ENCODE measurements at places on chromosomes 1 and 21.

DNA sequence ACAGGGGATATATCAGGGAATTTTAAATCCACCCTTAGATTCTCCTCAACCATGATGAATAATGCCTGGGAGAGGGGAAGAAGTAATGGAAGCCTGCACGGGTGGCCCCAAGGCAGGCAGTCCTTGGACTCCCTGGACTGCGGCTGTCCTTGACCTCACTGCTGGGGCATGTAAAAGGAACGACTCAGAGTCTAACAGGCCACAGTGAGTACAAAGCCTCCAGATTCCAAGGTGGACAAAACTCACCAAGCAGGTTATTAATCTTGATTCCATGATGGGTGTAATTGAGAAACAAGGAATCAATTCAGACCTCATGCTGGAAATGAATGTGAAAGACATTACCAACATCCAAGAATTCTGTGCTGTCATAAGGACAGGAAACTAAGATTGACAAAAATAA is 13.0 kb upstream of the ARHGAP29 start:
- DNase-seq, result no peak

DNA sequence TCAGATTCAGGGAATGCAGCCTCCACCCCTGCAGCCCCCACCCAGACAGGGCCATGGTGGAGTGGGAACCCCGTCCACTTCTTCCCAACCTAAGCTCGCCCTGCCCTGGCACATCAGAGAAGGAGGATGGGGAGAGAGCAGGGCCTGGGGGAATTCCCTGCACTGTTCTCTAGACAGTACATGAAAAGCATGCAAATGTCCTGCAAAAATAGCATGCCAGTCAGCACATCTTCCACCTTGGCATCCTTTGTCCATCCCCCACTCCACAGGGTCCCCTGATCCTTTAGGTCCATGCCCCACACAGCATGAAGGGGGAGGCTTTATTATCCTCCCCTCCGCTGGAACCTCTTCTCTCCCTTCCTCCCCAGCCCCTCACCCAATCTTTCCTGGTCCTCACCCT is 35.0 kb upstream of the RD3 start:
- no peak for DNase-seq

DNA sequence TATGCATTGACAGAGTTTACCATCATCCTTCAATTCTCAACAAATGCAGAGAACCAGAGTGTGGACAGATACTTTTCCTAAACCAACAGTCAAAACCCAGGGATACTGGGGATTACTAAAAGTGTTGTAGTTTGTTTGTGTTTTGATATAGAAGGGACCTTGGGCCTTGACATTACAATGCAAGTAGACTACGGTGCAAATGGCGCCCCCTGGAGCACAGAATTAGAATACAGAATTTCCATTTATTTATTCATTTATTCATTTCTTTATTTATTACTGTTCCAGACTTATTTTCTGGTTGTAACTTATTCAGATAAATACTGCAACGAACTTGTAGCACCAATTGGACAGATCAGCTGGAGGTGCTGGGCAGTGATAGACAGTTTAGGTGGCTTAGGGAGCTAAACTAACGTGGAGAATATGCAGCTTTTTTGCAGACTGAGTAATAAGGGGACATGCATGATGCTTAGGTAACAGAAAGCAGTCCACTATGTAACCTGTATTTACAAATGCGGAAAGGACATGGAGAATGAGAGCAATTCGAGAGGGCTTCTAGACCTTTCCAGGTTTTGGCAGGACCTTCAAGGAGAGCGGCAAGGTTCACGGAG is 42.6 kb downstream of the KIRREL1 start:
- no peak for DNase-seq

DNA sequence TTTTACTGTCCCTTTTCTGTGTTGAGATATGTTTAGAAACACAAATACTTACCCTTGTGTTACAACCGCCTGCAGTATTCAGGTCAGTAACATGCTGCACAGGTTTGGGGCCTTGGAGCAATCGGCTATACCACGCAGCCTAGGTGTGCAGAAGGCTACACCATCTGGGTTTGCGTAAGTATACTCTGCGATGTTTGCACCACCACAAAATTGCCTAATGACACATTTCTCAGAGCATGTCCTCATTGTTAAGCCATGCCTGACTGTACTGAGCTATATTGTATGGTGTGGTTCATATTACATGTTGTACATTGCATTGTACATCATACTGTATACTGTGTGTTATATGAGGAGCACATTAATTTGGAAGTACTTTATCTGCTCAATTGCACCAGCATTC is 247.4 kb downstream of the RHOU start:
- DNase-seq, result no peak

DNA sequence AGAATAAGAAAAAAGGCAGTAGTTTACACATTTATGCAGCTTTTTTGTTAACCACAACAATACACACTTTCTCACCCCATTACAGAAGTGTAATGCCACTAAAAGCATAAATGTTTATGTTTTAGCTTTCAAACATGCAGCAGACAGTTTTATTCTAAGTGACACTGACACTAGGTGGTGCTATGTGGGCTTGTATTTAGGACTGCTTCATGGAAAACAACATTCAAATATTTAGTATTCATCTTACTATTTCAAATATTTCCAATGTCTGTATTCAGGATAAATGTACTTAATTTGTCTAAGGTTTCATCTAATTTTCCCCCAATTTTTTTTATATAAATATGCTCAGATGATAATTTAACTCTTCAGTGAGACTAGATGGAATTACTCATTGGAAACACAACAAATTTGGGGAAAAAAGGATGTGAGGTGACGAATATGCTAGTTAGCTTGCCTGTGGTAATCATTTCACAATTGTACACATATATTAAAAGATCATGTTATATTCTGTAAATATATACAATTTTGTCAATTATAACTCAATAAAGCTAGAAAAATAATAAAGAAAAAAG is 71.4 kb downstream of the USP1 start:
- no peak for DNase-seq

DNA sequence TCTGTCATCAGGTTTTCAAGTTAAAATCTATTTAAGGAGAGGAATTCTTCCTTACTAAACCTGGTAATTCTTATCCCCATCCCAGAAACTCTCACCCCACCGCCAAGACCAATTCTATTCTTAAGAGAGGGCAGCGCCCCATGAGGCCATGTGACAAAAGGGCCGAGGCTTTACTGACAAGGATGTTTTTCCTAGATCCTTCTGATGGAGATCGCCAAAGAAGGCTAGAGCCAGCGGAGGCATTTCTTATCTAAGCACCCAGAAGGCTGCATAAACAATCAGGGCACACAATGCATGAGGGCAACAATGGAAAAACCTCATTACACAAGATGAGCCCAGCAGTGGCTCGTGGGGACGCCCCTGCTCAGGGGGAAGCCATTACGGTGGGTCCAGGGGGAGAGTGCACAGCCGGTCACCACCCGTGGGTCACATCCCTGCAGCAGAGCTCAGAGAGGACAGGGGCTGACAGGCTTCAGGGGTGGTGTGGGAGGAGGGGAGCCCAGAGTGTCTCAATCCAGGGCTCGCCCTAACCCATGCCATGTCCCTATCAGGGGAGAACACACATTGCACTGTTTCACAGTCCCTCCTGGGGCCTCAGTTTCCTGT is 88.7 kb downstream of the ITPKB start:
- no peak for DNase-seq

- no peak for DNase-seq
These were observed 14.3 kb downstream of the XPR1 start for GRCh38 chr1:180646093-180646492.

- DNase-seq, result no peak
These were observed 24.8 kb upstream of the ALDH4A1 start for GRCh38 chr1:18927082-18927653.

DNA sequence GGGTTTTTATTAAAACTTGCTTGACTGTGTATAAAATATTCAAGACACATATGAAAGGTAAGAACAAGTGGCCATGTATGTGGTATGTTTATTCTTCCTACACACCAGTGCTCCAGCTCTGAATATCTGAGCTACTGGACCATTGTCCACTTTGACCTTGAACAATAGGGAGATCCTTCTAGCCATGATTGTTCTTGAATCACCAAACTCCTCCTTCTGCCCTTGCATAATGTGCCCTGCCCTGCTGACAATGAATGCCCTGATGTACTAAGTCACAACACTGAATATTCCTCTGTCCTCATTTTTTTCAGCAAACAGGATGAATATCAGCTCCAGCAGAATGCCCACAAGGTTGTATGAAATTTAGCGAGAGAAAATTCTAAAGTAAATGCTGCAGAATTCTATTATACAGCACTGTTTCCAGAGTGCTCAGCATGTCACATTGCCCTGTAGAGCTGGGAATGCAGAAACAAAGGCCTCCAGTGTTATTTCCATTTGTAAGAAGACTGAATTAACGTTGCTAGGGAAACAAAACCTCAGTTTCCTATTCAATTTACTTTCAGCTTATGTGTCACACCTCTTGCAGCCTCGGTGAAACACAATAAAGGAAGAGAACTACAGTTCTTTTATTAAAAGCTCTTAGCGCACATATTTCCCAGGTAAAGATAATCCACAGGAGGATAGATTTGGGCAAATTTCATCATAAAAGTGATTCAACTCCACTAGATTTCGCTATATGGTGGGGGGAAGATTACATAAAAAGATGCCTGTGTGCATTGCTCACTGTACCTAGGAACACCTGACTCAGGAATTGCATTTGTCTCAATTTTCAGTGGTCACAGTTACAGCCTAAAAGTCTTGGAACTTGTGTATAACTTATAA is 187.4 kb upstream of the ATP1B1 start:
- no peak for DNase-seq

- DNase-seq, result no peak
These were observed 26.4 kb upstream of the SMYD3 start for GRCh38 chr1:246533371-246533905.

- DNase-seq, result no peak
These were observed 5.6 kb upstream of the SLC5A9 start for GRCh38 chr1:48216941-48217340.

DNA sequence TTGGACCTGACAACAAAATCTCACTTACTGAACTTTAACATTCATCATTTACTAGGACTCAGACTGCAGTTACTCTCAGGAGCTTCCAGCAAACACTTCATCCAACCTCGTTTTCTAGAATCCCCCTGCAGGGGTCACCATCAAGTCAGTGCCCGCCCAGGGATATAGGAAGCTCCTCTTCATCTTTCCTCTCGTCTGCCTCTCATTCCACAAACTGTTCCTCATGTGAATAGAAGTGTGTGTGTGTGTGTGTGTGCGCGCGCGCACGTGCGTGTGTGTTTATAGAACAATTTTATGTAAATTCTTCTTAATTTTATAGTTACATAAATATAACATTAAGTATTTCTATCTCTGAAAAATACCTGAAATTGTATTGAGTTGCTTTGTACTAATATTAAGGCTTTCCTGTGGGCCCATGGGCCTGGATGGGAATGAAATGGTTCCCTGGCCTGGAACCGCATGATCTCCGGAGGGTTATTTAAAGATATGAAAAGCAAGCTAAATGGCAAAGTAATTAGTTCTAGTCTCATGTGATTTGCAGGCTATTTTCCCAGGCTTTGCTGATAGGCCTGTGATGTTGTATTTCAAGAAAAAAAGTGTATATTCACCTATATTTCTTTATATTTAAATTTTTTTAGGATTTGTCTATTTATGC is 21.7 kb upstream of the ABCD3 start:
- no peak for DNase-seq

- DNase-seq, result no peak
These were observed 70.0 kb upstream of the SLC45A1 start for GRCh38 chr1:8247811-8248436.

DNA sequence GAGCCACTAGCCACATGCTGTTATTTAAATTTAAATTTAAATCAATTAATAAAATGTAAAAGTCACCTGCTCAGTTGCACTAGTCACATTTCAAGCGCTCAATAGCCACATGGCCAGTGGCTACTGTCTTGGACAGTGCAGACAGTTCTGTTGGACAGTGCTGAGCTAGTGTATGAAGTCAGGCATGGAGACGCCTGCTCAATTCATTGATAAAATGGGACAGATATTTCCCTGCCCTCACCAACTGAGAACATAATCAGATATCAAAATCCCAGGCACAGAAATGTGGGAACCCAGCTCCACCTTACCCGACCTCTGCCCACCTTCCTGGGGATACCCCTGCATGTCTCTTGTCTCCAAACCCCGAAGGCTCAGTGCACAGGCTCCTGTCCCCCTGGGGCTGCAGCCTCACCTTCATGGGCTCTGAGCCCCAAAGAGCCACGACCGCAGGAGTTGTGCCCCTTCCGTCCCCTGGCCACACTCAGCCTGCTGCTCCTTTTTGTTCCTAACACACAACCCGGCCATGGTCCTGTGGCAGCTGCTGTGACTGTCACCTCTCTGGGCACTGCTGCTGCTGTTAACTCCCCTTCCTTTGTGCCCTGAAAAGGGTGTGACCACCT is 63.5 kb downstream of the TCP10L start:
- no peak for DNase-seq

GRCh38 chr1:193368302-193368701 is 181.9 kb upstream of the B3GALT2 start:
- DNase-seq, result no peak

GRCh38 chr1:72830606-72831390 is 548.5 kb upstream of the NEGR1 start:
- DNase-seq, result no peak

DNA sequence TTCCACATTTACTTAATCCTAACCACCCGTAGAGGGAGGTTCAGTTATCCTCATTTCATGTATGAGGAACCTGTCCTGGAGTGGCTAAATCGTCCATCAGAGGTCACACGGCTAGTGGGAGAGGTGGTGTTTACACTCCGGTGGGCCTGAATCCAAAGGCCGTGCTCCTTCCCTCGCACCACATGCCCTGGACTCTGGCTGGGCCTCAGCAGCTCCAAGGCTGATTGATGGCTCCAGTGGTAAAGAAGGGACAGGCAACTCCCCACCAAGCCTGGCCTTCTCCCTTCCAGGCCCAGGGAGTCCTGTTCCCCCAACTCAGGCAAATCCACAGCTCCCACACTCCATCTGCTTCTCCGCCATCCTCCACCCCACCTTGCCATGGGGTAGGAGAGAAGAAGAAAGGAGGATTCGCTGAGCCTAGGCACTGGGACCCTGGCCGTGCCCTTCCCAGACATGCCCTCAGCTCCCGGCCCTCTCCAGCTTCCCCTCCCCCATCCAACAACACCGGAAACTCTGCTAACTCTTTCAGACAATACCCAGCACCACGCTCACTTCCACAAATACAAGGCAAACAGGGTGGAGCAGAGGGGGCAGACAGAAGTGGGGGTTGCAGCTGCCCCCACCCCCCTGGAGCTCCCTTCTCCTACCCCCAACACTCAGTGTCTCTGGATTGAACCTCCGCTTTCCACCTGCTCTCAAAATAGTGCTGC is 10.9 kb downstream of the ARHGEF2 start:
- DNase-seq, result no peak

GRCh38 chr1:5254131-5254725 is 599.8 kb downstream of the AJAP1 start:
- no peak for DNase-seq

GRCh38 chr1:4422504-4423289 is 231.7 kb upstream of the AJAP1 start:
- DNase-seq, result no peak

Data from stimulated activated effector memory CD8-positive, alpha-beta T cell treated with anti-CD3 and anti-CD28 coated beads, Interleukin-12 subunit alpha, Interleukin-12 subunit beta, amount 100 ng/mL, for 72 hours (primary cell).